GM13976 (cell line): ENCODE measurements at places on chromosomes 16 and 17.

GRCh38 chr17:77147357-77147801 is 6.6 kb downstream of the SEC14L1 start:
- peak; percentile 52 for DNase-seq

GRCh38 chr16:57758331-57759117 is 23.0 kb downstream of the KATNB1 start:
- no peak for DNase-seq

- no peak for DNase-seq
Measured at GRCh38 chr16:81401035-81401950, 43.3 kb upstream of the CMIP start.

- DNase-seq = no peak
Measured at GRCh38 chr17:37787055-37787757, 42.3 kb upstream of the HNF1B start.

- no peak for DNase-seq
Measured at GRCh38 chr17:77666881-77667395, 291.6 kb upstream of the TNRC6C start.

- DNase-seq = no peak
Measured at GRCh38 chr16:1960665-1961630, 1.6 kb downstream of the NDUFB10 start.

- DNase-seq = no peak
Measured at GRCh38 chr16:58110571-58111301, 18.4 kb downstream of the CFAP20 start.

DNA sequence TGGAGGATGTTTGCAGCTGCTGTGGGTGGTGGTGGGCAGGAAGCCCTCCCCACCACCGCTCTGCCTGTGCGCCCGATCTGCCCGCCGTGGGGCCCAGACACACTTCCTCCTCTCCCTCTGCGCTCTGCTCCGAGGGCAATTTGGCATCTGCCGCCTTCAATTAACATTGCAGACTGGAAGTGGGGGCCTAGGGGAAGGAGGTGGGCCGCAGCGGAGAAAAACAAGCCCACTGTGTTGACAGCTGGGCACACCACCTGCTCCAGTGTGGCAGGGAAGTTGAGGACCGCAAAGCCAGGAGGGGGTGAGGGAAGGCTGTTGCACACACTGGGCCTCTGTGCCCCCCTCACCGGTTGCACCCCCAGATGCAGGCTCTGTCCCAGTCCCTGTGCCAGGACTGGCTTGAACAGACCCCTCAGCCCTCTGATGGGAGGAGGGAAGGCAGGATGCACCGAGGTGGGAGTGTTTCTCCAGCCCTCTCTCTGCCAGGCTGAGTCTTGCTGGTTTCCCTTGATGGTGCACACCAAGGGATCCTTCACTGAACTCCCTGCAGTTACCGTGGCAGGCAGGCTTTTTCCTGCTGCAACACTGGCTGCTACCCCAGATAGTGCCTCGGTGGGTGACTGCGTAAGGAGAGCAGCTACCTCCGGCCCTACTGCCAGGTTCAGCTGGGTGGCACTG is 72.8 kb upstream of the MED9 start:
- no peak for DNase-seq

- no peak for DNase-seq
Measured at GRCh38 chr17:65666876-65667321, 105.5 kb upstream of the AXIN2 start.

DNA sequence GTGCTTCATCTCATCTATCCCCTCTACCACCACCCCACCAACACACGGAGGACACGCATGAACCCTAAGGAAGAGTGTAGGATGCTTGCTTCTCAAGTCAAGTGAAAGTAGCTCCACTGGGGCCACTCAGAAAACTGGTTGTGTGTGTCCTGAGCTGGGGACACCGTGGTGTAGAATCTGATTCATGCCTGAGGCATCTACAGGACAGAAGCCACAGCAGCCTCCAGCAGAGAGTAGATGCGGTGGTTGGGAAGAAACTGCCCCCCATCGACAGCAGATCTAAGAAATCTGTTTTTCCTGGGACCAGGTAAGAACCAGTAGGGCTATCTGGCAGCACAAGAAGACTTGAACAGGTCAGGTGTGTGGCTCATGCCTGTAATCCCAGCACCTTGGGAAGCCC is 51.9 kb upstream of the HLF start:
- no peak for DNase-seq

DNA sequence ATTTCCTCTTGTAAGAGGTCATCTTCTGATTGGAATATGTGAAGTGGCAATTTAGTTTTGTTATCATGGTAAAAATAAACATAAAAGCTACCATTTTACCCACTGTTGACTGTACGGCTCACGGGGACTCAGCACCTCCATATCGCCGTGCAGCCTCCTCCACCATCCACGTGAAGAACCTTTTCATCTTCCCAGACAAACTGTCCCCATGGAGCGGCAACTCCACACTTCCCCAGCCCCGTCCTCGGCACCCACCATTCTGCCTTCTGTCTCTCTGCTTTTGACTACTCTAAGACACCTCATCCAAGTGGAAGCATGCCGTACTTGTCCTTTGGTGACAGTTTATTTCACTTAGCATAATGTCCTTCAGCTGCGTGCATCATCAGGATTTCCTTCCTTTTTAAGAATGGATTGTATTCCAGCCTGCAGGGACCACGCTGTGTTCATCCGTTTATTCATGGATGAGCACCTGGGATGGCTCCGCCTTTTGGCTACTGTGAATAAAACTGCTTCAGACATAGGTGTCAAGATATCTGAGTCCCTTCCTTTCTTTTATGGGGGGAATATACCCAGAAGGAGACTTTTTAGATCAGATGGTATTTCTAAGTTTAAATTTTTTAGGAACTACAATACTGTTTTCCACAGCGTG is 14.3 kb downstream of the FBXO31 start:
- no peak for DNase-seq

GRCh38 chr17:42247734-42248133 is 28.5 kb downstream of the STAT5B start:
- no peak for DNase-seq

- DNase-seq = no peak
Measured at GRCh38 chr17:81037026-81037797, 2.3 kb downstream of the BAIAP2 start.

DNA sequence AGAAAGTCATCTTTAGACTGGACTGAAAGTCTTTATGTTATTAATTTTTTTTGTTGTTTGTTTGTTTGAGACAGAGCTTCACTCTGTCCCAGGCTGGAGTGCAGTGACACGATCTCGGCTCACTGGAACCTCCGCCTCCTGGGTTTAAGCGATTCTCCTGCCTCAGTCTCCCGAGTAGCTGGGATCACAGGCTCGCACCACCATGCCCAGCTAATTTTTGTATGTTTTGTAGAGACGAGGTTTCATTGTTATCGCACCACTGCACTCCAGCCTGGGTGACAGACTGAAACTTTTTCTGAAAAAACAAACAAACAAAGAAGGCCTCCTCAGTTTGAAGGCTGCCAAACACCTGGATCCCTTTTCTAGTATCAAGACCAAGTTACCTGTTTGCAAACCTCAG is 4.7 kb downstream of the BEAN1 start:
- no peak for DNase-seq

GRCh38 chr17:44005527-44006271 is 1.3 kb downstream of the NAGS start:
- DNase-seq = peak; percentile 61

DNA sequence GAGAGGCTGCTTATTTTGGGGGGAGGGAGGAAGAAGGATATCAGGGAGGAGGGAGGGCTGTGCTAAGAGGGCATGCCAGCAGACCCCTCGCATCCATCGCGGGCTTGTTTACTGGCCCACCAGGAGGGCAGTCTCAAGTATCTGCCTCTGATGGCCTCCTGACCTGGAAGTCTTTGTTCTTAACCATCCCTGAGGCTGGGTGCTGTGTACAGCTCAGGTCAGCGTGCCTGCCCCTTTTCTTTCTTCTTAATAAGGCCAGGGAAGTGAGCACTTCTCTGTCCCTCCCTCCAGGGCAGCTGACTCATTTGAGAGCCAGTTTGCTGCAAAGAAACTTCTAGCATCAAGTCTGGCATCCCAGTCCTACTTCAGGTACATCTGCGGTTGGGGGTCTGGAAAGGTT is 157.0 kb downstream of the CCDC182 start:
- no peak for DNase-seq

DNA sequence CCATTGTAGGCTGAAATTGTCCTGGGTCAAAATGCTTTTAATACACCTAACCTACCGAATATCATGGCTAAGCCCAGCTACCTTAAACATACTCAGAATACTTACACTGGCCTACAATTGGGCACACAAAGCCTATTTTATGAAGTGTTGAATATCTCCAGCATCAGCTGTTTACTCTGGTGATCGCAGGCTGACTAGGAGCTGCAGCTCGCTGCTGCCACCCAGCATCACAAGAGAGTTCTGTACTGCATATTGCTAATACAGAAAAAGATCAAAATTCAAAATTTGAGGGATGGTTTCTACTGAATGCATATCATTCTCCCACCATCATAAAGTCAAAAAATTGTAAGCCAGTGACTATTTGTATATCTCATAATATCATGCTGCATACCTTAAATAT is 55.3 kb downstream of the ULK2 start:
- no peak for DNase-seq

- DNase-seq = no peak
Measured at GRCh38 chr17:56755310-56755709, 78.4 kb downstream of the C17orf67 start.

- DNase-seq = no peak
Measured at GRCh38 chr16:49844359-49844758, 11.6 kb downstream of the ZNF423 start.

DNA sequence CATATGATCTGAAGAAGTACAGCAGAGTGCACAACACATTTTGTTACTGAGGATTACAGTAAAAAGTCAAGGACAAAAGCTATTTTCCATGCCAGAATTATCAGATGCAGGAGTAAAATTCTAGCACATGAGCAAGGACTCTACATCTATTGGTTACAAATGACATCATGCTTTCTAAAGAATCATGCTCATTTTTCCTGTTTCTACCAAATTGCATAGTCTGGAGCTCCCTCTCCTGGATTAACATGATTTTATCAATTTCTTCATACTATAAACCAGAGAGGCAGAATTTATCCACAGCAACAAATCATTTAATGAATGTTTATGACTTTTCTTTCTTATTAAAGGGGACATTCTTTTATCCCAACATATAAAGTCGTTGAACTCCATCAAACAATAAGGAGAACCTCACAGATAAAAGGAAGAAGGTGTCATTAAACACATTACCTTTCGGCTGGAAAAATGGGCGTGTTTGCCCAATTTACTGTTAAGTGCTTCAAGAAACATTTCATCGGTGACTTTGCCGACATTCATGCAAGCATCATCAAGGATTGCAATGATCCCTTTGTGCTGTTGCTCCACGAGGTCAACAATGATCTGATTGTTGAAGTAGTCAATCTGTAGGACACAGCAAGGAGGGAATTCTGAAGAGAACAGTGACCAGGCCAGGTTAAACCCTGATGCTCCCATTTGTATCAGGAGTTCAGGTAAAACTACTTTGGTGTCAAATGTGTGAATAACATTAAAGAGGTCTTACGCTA is 121.7 kb downstream of the MYO1D start:
- DNase-seq = peak; percentile 38

DNA sequence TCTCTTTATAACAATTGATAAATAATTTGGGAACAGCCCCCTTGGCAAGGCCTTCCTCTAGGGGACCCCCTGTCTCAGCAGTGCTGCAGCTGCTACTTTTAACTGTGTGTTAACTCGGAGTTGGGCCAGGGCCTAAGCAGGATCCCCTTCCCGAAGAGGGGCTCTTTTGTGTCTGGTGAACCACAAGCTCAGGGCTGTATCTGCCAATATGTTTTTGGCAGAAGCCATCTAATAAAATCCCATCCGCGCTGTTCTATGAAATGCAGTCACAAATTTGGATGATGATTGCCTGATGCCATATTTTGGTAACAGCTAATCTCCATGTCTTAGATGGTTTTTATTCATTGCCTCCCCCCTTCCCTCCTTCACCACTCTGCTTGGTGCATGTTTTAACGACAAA is 267.7 kb downstream of the FTO start:
- no peak for DNase-seq

DNA sequence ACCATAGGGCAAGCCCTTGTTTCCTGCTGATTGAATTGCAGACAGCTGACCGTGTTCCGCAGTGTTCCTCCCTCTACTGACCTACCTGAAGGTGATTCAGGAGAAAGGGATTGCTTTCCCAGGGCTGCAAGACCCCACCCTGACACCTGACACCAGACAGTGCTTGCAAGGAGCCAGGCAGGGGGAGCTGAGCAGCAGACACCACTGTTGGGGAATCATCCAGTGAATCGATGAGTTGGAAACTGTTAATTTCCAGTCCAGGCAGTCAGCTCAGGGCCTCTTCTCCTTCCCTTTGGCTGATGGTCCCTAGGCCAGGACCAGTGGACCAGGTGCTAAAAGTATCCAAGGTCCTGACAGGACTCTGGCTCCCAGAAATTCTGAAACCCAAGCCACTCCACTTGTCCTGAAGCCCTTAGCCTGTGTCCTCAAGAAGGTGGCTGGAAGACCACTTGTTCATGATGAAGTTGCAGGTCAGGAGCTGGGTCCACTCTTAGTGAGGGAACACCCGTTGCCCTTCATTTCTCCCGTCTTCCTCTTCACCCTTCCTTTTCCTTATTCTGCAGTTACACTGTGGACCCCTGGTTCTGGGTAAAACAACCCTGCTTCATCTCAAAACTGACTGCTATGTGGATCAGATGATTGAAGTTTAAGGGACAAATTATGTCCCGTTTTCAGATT is 9.5 kb upstream of the UNK start:
- no peak for DNase-seq

- peak; percentile 18 for DNase-seq
Measured at GRCh38 chr16:414395-415169, 10.9 kb upstream of the RAB11FIP3 start.

- DNase-seq = no peak
Measured at GRCh38 chr16:65318590-65319257, 196.9 kb upstream of the CDH11 start.

DNA sequence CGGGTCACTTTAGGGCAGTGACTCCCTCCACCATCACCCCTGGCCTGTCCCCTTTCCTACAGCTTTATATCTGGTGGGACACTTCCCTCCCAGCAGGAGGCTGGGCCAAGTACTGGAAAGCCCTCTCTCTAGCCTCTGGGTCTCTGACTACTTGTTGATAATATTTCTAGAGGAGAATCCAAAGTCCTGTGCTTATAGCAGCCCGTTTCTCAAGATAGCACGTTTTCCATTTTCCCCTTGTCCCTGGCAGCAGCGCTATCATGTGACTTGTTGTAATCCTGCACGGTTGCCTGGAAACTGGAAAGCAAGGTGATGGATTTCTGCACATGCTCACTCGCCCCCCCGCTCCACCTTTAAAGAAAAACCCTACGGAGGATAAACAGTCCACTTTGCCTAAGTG is 3.3 kb upstream of the AXIN2 start:
- no peak for DNase-seq

DNA sequence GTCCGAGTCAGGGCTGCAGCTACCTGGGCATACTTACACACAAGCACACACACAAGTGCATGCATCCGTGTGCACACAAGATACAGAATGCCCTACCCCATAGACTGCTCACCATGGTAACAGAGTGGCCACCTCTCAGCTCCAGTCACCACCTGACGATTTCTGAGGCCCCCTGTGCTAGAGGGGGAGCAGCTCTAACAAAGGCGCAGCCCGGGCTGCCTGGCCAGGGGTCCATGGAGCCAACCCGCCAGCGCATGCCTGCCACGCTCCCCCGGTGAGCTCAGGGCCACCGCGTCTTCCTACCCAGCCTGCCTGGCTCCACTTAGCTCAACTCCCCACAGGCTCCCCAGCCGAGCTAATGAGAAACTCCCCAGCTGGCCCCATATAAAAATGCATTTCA is 75.5 kb downstream of the ZNF423 start:
- no peak for DNase-seq

GRCh38 chr17:50967795-50968194 is 101.6 kb upstream of the TOB1 start:
- DNase-seq = no peak

GRCh38 chr17:65684631-65685030 is 123.2 kb upstream of the AXIN2 start:
- DNase-seq = no peak
